ENCODE measurements at places on chromosomes 1 and 21.

GRCh38 chr21:33196941-33197374, 32.8 kb upstream of the IFNAR2 start:
- peaks cover 54% of the 10 kb centered on the region for H3K4me1 ChIP-seq
- peak overlapping the region; percentile 77 for H3K27ac ChIP-seq
- no peaks in the 10 kb centered on the region for H3K27me3 ChIP-seq
- DNase-seq: peak; percentile 79
- no peak overlapping the region for H3K4me3 ChIP-seq
- H3K36me3 ChIP-seq: no peaks in the 10 kb centered on the region

- H3K4me3 ChIP-seq: peak overlapping the region; percentile 53
- no peaks in the 10 kb centered on the region for H3K36me3 ChIP-seq
- H3K4me1 ChIP-seq: no peaks in the 10 kb centered on the region
- peak overlapping the region; percentile 100 for H3K27ac ChIP-seq
Observed at GRCh38 chr1:155321639-155322503, 1.2 kb downstream of the RUSC1 start.

GRCh38 chr1:235637756-235638534, 11.6 kb downstream of the GNG4 start:
- H3K36me3 ChIP-seq: no peaks in the 10 kb centered on the region
- no peaks in the 10 kb centered on the region for H3K4me1 ChIP-seq
- no peaks in the 10 kb centered on the region for H3K27me3 ChIP-seq
- H3K27ac ChIP-seq: no peak overlapping the region

- H3K4me3 ChIP-seq: no peak overlapping the region
- H3K27ac ChIP-seq: no peak overlapping the region
- H3K36me3 ChIP-seq: no peaks in the 10 kb centered on the region
- H3K4me1 ChIP-seq: no peaks in the 10 kb centered on the region
- no peaks in the 10 kb centered on the region for H3K27me3 ChIP-seq
- DNase-seq: no peak
Observed at GRCh38 chr21:38621132-38621531, 122.9 kb upstream of the ERG start.

DNA sequence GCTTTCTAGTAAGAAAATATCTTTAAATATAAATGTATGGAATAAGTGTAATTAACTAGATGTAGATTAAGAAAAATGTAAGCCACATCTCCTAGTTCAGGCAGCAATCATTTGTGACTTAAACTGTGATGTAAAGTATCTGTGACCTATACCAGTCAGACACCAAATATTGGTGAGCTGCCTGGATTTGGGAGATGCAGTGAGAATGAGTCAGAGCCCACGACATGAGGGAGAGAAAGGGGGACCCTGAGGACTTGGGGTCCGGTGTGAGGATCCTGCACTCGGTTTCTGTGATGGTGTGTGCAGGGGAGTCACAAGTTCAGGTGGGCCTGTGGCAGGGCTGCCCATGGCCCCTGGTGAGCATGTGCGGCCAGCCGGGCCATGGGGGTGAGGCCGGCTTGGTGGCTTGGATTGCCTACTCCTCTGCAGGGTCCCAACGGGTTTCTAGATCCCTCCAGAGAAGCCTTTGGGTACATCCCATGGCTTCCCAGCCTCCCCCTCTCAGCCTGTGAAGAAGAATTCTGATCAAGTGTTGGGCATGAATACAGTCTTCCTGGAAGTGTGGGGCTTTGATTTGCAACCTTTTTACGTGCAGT, 19.0 kb upstream of the ABCG1 start:
- H3K4me3 ChIP-seq: no peak overlapping the region
- DNase-seq: no peak
- no peaks in the 10 kb centered on the region for H3K27me3 ChIP-seq
- no peak overlapping the region for H3K27ac ChIP-seq
- H3K36me3 ChIP-seq: no peaks in the 10 kb centered on the region

- peak overlapping the region; percentile 38 for H3K4me3 ChIP-seq
- H3K36me3 ChIP-seq: no peaks in the 10 kb centered on the region
- H3K27me3 ChIP-seq: no peaks in the 10 kb centered on the region
- peak overlapping the region; percentile 91 for H3K27ac ChIP-seq
- no peaks in the 10 kb centered on the region for H3K4me1 ChIP-seq
Observed at GRCh38 chr21:16534408-16535101, 804.8 kb downstream of the USP25 start.

GRCh38 chr1:92203105-92203504, 14.6 kb upstream of the C1orf146 start:
- DNase-seq: no peak
- H3K27ac ChIP-seq: no peak overlapping the region
- H3K36me3 ChIP-seq: no peaks in the 10 kb centered on the region
- H3K4me1 ChIP-seq: no peaks in the 10 kb centered on the region
- no peaks in the 10 kb centered on the region for H3K27me3 ChIP-seq

Data from tibial nerve (tissue), 4 donors.